ENCODE measurements at places on chromosomes 4 and X.

- DNase-seq, result no peak
Measured at GRCh38 chr4:119302073-119302832, 19.7 kb downstream of the FABP2 start.

DNA sequence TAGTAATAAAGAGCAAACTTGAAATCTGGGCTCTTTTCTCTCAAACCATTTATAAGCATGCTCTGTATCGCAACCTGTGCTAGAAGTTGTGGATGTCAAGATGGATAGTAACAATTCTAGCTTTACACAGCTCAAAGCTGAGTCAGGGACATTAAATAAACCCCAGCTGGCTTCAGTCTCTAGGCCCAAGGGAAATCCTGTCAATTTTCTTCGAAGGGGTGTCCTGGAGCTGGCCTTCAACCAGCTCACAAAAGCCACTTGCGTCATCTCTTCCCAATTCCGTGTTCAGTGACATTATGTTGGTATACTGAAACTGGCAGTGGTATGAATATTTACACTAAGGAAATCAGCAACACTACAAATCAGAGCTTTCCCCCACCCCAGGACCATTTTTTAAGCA lies 89.8 kb upstream of the PRKG2 start:
- no peak for DNase-seq

- DNase-seq, result no peak
Measured at GRCh38 chr4:18242919-18243693, 221.6 kb upstream of the LCORL start.

GRCh38 chrX:106963111-106963510 lies 36.9 kb downstream of the MORC4 start:
- no peak for DNase-seq

DNA sequence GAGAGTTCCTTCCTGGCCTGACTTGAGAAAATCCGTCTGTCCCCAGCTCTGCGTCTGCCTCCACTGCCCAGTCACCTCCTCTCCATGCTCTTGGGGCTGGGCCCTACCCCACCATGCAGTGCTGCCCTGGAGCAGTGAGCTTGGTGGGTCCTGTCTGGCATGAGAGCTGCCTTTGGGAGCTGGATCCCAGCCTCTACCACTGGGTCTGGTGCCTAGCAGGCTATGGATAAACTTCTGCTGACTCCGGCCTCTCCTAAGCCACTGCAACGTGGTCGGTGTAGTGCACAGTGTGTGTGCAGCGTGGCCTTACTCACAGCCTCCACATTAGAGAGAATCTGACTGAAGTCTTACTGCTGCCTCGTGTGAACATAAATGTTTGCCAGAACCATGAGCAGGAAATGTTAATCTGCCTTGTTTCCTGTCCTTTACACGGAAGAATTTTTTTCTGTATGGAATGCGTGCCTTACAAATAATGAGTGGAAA lies 47.6 kb downstream of the HTT start:
- DNase-seq, result no peak

DNA sequence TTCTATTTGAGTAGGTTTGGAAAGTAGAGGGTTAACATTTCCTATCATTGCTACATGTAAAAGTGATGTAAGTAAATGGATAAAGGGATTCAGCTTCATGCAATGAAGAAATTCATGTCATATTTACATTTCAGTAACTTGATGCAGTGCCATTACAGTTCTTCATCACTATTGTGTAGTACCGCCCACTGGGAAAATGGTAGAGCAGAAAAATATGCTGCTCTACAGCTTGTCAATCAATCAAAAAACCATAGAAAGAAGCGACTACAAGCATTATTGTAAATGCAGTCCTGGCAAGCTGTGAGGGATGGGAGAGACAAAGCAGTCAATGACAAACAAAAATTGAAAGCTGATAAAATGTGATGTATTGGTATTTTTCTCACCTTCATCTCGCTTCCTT lies 1597.9 kb downstream of the RPA4 start:
- DNase-seq, result no peak

- DNase-seq, result no peak
Measured at GRCh38 chr4:99861120-99861905, 32.9 kb downstream of the LAMTOR3 start.

- no peak for DNase-seq
Measured at GRCh38 chr4:100952590-100952989, 394.7 kb downstream of the PPP3CA start.

- DNase-seq, result no peak
Measured at GRCh38 chr4:175431694-175432093, 380.4 kb downstream of the GPM6A start.

- no peak for DNase-seq
Measured at GRCh38 chr4:25923745-25924144, 9.7 kb downstream of the SMIM20 start.

GRCh38 chrX:50003467-50003866 lies 81.1 kb downstream of the CLCN5 start:
- no peak for DNase-seq

- DNase-seq, result no peak
Measured at GRCh38 chrX:136291824-136292223, 8.9 kb upstream of the ADGRG4 start.

- DNase-seq, result no peak
Measured at GRCh38 chr4:107380836-107381438, 339.1 kb downstream of the PAPSS1 start.

DNA sequence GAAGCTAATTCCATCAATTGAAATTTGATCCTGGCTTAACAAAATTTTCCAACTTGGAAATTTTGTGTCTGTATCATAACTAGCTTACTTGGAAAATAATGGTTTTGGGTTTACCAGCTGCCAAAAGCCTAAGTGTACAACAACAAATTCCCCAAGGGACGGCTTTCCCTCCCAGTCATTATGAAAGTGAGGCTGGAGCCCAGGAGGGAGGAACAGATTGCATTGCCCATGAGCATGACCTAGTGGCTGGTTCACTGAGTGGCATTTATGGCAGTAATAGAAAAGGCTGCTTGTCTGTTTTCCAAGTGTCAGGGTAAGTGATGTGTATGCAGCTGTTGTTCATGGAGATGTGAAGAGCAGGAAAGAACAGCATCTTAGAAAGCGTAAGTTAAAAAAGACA lies 70.8 kb upstream of the HHIP start:
- DNase-seq, result no peak

- no peak for DNase-seq
Measured at GRCh38 chr4:183448436-183448835, 4.0 kb downstream of the CDKN2AIP start.

DNA sequence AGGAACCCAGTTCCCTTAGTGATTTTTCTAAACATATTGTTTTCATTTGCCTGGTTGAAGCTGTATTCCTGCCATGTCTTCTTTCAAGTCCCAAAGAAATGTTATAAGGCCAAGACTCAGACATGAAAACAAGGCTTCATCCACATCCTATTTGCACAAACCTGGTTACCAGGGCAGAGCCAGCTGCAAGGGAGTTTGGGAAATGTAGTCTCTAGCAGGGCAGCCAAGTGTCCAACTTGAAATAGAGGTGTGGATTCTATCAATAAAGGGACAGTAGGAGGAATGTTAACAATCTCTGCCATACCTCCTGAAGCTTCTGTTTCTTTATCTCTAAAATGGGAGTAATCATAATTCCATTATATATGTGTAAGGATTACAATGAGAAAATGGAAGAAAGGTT lies 56.6 kb downstream of the INTS12 start:
- no peak for DNase-seq

- no peak for DNase-seq
Measured at GRCh38 chr4:41257257-41257901, 651 bp downstream of the UCHL1 start.

Measured in stimulated activated CD8-positive, alpha-beta memory T cell treated with anti-CD3 and anti-CD28 coated beads, Interleukin-4, amount 100 ng/mL, for 1 hour (primary cell).